ENCODE measurements at places on chromosomes 12 and 14.

DNA sequence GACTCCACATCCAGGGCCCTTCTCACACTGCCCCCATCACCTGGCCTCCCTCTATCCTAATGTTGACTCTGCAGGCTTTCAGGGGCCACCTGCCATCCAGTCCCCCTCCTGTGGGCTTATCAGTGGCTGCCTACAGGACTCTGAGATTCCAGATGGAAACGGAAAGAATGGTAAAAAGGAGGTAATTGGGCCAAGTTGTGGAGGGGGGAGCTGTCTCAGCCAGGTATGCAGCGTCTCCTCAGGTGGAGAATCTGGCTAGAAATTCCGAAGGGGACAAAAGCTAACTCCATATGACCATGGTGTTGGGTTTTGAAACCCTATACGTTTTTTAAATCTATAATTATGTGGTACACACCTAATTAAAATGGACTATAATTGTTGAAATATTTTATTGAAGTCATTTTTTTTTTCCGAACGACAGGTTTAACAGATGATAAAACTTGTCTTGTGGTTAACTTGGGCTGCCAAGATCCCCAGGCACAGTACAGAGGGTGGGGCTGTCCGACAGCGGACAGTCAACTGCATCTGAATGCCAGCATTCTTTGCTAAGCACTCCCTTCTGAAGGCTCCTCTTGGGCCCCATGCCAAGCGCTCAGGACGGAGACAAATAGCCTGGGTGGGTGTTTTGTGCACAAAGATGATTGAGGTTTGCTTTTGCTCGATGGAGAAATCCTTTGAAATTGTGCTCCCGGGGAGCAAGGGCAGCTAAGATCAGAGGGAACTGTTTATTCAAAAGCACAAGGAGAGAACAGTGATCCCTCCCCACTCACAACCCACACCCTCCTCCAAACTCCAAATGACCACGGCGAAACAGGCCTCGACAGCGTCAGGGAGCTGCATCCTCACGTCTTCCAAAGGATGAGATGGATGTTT, 365.6 kb downstream of the BCL11B start:
- DNase-seq: no peak

DNA sequence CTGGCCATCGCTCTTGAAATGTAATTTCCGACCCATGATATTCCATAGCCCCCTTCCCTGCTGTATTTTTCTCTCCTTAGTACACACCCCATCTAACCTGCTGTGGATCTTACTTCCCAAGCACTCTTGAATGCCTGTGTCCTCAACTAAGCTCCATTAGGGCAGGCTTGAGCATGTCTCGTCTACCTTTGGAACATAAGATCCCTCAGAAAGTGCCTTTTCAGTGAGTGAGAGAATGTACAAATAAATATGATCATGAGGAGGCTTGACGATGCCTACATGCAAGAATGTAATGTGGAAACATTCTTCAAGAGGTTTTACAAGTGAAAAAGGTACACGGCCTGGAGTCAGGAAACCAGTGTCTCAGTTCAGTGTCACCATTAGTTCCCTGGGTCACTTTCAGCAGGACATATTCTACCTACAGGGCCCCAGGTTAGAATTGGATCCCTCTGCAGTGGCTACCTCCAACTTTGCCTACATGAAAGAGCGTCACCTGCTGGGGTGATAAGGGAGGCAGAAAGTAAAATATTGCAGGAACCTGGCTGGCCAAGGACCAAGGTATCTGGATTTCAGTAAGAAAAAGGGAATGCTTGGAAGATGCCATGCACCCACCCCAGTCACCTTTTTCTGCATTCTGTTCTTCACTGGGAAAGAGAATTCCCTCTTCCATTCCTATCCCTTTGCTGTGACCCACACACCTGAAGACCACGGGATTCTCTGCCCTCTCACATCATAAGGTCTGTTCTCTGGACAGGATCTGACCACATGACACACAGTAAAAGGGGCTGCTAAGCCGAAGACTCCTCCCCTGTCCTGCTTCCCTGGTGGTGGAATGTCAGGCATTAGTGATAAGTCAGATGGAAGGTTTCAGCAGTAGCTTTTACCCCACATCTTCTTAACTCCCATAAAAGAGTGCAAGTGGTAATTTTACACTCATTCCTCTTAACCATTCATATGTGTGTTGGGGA, 24.6 kb upstream of the SERPINA1 start:
- no peak for DNase-seq

- no peak for DNase-seq
These were observed 48.1 kb downstream of the PTPN11 start for GRCh38 chr12:112466835-112467234.

DNA sequence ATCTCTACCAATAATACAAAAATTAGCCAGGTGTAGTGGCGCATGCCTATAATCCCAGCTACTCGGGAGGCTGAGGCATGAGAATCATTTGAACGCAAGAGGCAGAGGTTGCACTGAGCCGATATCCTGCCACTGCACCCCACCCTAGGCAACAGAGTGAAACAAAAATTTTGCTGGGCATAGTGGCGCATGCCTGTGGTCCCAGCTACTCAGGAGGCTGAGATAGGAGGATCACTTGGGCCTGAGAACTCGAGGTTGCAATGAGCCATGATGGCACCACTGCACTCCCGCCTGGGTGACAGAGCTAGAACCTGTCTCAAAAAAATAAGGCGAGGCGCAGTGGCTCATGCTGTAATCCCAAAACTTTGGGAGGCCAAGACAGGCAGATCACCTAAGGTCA, 9.5 kb downstream of the ATXN2 start:
- no peak for DNase-seq

DNA sequence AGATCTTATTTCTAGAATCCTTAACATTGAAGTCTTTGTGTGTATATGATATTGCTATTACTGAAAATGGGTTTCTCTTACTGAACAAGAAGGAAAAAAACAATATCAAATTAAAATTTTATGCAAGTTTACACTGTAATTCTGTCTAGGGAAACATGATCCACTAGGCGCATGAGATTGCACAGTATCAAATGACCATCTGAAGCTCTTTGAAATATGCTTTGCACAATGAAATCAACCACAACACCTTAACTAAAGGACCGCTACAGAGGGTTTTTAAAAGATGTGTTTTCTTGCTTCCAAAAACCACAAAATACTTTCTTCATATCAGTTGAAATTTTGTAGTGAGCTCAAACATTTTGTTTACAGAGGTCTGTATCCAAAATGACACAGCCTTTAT, 15.1 kb upstream of the KERA start:
- DNase-seq: no peak

DNA sequence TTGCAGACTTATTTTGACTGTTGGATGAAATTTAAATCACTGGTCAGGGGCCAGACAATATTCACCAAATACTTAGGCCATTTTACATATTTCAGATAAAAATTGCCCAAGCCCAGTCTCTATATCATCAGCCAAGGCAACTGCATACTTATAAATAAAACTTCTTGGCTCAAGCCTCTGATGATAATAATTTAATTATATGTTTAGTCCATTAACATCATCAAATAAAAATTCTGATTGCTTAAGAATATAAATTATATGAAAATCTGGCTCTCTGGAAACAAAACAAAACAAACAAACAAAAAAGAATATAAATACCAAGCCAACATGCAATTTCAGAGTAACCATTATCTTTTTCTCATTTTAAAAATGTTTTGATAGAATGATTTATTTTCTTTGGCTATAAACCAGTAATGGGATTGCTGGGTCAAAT, 165.2 kb downstream of the BTG1 start:
- DNase-seq: no peak

DNA sequence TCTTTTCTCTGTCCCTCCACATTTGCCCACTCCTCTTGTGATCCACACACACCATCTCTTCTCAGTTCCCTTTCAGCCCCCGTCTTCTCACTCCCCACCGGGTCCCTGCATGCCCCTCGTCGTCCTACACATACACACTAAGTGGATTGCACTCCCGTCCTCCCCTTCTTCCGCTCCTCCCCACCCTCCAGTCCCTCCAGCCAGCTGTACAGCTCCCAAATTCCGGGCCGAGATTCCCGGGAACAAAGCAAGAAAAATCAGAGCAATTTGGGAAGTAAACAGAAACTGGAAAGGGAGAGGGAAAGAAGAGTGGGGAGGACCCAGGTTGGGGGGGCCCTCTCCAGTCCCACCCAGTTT, 282 bp upstream of the IGFBP6 start:
- DNase-seq: no peak

GRCh38 chr14:30277268-30277667, 281.7 kb upstream of the G2E3 start:
- DNase-seq: no peak

DNA sequence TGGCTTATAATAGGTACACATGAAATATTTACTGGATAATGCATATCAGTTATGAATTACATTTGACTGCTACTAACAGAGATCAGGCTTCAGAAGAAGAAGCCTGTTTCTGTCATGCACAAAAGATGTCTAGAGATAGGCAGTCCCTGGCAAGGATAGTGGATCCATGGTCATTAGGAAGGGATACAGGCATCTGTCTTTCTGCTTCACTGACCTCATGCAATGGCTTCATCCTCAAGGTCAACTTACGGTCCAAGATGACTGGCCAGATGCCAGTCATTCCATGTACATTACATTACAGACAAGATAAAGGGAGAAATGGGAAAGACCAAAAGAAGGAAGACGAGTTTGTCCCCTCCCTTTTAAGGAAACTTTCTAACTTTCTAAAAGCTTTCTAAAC, 94.0 kb downstream of the NUAK1 start:
- DNase-seq: no peak

Measured in CD4-positive, alpha-beta T cell treated with Interleukin-1 beta for 1 hour (primary cell).